GM20000 (cell line): ENCODE measurements at places on chromosomes 12 and 14.

GRCh38 chr12:114933428-114934160, 249.6 kb upstream of the TBX3 start:
- DNase-seq, result no peak

DNA sequence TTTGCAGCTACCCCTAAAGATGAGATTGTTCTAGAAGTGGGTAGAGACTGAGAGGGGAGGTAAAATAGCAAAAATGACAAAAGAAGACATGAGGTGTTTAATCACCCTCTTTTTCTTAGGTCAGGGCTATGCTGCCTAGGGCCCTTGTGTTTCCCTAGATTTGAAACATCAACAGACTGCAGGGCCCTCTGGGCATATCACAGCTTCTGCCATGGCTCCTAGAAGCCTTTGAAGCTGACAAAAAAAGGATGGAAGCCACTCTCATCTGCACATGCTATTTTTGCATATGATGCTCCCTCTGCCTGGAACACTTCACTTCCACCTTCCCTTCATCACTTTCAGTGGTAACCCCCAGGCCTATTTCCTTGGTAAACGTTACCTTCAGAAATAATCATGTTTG, 68.1 kb downstream of the BTG1 start:
- DNase-seq, result no peak

DNA sequence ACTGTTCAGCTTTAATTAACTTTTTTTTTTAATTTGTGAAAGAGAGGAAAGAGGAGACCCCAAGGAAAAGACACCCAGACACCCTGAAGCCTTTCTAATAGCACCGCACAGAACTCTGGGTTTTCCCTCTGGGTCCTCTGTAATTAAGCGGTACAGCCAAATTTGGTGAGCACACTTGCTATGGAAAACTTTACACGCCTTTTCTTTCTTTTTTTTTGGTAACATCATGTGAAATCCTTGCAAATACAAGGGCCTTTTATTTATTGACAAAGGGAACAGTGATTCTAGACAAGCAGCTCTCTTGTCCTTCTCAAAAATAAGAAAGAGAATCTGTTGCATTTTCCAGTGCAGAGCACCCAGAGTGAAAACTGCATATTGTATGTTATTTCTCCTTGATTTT, 44.4 kb upstream of the CPM start:
- DNase-seq, result no peak

DNA sequence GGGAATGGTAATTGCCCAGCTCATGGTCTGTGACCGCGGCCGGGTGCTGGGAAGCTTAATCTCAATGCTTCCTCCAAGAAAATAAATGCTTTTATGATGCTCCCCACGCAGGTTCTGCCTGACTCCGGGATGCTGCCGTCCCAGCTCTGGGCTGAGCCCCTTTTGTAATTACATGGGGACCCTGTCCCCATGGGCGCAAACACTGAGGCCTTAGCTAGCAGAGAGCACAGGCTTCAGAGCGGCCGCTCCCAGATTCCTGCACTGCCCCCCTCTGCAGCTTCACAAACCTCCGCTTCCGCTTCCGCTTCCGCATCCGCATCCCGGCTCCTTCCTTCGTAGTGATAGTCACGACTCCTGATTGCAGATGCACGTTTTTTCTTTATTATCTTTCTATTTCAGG, 129.5 kb downstream of the KIF26A start:
- DNase-seq, result no peak

DNA sequence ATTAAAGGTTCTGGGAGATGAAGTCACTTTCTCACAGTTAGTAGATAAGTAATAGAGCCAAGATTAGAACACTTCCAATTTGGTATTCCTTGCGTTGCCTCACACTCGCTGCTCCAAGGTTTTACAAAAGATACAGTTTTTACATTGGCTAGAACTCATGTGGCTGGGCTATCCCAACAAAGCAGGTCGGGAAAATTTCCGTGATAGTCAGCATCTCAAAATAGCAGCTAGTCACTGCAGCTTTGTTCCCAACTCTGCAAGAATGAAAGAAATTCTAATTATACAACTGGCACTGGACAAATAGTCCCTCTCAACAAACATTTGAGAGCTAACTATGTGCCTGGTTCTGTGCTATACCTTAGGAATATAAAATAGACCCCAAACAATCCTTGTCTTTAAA, 24.6 kb upstream of the PPP1R12A start:
- no peak for DNase-seq

DNA sequence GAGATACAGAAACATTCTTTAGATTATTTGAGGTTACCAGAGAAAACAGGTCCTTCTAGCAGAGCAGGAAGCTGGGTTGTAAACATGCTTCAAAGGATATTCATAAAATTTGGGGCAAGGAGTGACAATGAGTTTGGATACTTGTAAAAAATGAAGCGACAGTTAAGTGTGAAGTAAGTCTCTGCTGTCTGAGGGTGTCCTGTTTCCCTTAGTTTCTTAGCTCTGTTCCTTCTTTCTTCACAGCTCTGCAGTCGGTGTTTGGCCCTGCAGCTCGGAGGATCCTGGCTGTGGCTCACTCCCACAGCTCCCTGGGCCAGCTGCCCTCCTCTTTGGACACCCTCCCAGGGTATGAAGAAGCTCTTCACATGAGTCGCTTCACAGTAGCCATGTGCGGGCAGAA, 10.8 kb downstream of the TMEM52B start:
- DNase-seq, result no peak
